ENCODE measurements at places on chromosomes 5 and 9.

- DNase-seq = no peak
Observed at GRCh38 chr5:168312606-168313295, 21.3 kb downstream of the WWC1 start.

- no peak for DNase-seq
Observed at GRCh38 chr5:119022017-119022745, 33.8 kb upstream of the DTWD2 start.

DNA sequence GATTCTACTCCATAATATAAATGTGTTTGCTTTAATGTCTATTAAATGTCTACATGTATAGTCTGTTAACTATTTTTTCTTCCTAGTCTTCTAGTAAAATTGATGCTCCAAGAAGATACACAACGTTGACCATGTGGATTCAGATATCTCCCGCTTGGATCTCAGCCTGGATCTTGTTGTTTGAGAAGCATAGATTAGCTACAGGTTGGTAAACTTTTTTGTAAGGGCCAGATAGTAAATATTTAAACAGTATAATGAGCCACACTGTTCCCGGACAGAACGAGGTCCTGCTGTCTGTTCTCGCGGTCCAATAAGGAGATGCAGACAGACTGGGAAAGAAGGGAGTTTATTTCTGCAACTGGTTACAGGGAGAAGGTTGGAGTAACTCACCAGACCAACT is 86.2 kb upstream of the IL12B start:
- DNase-seq = no peak

- DNase-seq = no peak
Observed at GRCh38 chr5:19917588-19918122, 70.3 kb downstream of the CDH18 start.

GRCh38 chr5:55052383-55052931 is 28.4 kb downstream of the GZMK start:
- no peak for DNase-seq

DNA sequence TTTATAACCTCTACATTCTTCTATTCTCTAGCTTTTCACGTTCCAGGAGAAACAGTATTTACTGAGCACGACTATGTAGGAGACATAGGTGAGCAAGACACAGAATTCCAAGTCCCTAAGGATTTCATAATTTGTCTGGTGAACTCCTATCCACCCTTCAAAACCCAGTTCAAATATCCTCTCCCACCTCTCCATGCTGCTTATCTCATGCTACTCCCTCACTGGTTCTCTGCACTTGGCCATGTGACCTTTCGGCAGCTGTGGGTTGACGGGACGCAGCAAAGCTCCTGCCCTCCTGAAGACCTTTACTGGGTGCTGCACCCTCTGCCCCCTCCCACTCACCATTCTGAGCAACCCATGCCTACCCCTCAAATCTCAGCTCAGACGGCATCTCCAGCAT is 173.2 kb downstream of the RGS3 start:
- no peak for DNase-seq

DNA sequence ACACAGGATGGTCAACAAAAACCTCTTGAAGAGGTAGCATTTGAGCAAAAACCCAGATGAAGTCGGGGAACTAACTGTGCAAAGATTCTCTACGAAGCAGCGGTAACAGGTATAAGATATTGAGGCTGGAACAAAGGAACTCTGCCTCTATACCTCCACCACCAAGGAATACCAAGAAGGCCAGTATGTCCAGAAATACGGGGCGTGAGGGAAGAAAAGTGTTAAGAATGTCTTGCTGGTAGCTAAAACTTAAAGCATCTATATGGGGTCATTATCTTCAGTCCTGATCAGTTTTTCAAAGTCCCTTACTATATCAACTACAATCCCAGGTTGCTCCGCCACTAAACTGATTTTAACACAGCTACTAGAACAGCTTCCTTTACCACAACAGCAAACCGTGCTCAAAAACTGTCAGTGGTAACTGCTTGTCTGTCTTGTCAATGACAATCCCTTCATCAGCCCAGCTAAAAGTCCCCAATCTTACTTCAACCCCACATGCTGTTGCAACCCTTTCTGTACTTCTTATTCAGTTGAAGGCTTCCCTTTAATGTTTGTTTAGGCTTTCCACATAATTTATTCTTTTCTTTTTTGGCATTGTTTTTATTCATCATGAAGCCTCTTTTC is 9.4 kb downstream of the PAM start:
- no peak for DNase-seq

GRCh38 chr9:118991366-118992285 is 377.6 kb downstream of the BRINP1 start:
- DNase-seq = no peak

DNA sequence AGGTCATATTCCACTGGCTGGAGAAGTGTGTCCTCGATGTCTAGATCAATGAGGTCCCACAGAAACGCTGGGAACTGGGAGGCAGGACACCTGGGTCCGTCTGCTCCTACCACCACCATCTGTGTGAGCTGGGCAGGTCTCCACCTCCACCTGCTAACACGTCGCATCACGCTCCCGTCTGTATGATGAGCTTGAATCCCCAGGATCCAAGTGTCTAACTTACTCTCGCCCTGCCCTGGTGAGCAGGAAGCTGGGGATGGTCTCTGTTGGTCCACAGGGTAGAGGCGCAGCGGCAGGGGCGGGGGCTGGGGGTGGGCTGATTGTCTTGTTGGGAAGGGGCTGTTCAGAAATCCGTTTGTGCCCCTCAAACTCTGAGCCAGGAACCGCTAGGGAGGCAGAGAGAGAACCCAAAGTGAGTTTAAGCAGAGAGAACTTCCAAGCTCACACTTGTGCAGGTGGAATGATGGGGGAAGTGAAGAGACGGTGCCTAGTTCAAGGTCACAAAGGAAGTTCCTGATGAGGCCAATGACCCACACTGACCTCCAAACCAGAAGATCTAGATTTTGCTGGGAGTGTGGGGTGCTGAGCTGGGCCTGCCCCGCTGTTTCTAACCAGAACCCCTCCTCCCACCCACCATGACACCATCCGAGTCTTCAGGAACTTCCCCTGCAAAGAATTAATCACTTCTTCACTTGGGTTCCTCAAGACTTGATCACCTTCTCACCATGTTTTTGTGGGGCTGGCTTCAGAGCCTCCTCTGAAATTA is 21.1 kb downstream of the ORM2 start:
- DNase-seq = no peak

DNA sequence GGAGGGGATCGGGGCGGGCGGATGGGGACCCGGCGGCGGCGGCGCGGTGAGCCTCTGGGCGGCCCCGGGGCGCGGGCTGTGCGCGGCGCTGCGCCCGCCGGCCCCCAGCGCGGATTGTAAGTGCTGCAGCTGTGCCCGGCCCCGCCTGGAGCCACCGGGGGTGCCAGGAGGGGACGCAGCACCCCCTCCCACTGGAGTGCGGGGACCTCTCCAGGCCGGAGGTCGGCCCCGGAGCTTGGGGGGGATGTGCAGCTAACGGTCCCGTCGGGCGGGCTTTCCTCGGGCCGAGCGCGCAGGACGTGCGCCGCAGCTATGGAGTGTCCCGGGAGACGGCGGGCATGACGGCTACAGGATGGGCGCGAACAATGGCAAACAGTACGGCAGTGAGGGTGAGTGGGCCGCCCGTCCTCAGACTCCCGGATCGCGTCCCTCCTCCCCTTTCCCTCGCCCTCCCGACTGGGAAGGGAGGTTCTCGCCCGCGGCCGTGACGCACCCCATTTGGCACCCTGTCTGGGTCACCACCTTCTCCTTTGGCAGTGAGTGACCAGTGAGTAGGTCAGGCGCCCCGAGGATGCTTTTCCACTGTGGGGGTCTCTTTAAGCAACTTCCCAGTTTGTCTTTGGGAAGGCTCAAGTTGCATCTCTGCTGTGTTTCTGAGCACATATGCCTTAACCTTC is 483 bp downstream of the FBXL7 start:
- DNase-seq = no peak

DNA sequence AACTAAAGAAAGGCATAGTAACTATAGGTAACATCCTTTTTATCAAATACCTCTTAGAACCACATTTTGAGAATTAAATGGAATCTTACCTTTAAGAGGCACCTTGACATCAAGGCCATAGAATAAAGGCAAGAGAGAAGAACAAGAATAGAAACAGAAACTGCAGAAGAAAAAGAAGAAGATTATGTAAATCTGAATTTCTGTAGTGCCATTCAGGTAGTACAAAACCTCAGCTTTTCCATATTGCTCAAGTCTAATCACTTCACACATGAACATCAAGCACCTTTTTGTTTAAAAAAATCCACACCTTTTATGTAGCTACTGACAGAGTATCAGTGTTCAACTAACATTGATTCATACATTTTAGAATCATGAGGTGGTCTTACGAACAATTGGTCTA is 91.8 kb upstream of the DPYSL3 start:
- no peak for DNase-seq

DNA sequence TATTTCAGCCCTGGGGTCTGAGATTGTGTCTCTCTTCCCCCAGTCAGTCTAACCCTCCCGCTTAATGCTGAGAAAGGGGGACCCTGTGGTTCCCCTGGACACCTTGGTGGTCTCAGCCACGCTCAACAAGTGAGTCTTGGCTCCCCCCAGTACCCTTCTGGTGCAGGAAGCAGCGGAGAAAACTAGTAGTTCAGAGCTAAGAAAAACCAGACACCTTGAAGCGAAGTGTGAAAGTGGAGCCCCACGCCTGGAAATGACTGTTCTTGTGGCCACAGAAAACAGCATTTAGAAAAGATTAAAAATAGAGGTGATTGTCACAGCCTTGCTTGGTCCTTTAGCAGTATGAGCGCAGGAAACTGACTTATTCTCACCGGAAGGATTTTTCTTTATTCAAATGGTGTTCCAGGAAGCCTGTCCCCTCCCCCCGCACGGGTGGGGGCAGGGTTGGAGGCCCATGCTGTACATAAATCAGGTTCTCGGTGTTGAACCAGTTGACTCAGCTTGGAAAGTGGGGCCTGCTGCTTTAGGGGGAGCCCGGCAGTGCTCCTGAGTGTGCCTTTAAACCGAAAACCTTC is 8.1 kb downstream of the ARPC5L start:
- peak; percentile 93 for DNase-seq

GRCh38 chr5:111830333-111830732 is 73.3 kb upstream of the NREP start:
- no peak for DNase-seq

- no peak for DNase-seq
Observed at GRCh38 chr5:67214707-67215447, 18.3 kb upstream of the CD180 start.

DNA sequence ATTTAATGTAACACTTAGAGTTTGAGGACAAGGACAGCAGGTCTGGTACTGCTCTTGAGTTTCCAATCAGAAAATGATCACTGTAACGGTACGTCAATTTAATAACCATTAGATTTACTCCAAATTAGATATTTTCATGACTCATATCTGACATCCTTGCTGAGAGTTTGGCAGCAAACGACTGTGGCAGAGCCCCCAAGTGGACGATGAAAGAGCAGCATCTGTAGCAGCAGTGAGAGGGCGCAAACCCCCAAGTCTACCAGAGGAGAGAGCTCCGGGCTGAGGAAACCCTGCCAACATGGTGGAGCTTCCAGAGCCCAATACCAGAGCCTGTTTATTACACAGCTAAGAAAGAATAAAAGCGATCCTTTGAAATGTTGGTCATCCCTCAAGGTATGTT is 73.2 kb upstream of the EPB41L4A start:
- DNase-seq = peak; percentile 54

Measured in activated CD8-positive, alpha-beta memory T cell treated with anti-CD3 and anti-CD28 coated beads, Interleukin-2, amount 10 ng/mL, durations not matched to agents 7 days and 5 days (primary cell).